Activated T-helper 1 cell treated with anti-CD3 and anti-CD28 coated beads, Interleukin-12 subunit alpha, Interleukin-12 subunit beta, Interleukin-2, Interleukin-4 antibody, amounts not matched to agents 30 ng/mL and 10 ng/mL and 1 ng/mL, durations not matched to agents 14 hours and 24 hours and 36 hours (primary cell): ENCODE measurements at places on chromosomes 7 and 10.

DNA sequence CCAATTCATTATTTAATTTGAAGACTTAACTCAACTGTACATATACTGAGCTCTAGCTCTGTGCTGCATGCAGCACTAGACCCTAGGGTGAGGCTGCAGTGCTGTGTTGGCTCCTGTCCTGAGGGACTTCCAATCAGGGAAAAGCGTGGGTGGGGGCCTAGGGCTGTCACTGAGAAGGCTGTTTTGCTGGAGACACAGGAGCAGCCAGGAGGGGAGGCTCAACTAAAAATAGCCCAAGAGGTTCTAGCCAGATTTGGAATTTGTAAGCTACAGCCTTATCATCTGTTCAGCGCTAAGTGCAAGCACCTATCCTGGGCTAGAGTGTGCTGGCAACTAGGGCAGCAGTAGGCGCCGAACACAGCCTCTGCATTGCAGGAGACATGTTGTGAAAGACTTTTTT lies 121.1 kb downstream of the VWC2 start:
- no peak for DNase-seq

GRCh38 chr10:116287906-116288501 lies 15.0 kb upstream of the GFRA1 start:
- DNase-seq: no peak

- DNase-seq: no peak
These were observed 63.7 kb downstream of the PRSS58 start for GRCh38 chr7:142194201-142194600.

DNA sequence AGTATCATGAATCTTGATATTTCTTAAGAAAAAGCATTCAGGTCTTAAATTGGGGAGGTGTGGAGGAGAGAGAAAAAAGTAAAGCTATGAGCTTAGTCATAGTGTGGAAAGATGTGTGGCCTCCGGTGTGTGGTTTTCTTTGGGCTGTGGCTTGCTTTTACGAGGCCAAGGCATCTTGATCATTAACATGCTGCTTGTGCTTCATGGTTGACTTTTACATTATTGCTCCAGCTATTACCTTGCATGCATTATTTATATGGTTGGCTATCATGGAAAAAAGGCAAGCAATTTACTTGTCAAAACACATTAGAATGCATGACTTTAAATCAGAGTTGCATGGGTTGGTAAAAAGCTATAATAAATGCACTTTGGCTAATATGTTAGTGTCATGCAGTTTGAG lies 300.7 kb upstream of the ADARB2 start:
- DNase-seq: no peak

DNA sequence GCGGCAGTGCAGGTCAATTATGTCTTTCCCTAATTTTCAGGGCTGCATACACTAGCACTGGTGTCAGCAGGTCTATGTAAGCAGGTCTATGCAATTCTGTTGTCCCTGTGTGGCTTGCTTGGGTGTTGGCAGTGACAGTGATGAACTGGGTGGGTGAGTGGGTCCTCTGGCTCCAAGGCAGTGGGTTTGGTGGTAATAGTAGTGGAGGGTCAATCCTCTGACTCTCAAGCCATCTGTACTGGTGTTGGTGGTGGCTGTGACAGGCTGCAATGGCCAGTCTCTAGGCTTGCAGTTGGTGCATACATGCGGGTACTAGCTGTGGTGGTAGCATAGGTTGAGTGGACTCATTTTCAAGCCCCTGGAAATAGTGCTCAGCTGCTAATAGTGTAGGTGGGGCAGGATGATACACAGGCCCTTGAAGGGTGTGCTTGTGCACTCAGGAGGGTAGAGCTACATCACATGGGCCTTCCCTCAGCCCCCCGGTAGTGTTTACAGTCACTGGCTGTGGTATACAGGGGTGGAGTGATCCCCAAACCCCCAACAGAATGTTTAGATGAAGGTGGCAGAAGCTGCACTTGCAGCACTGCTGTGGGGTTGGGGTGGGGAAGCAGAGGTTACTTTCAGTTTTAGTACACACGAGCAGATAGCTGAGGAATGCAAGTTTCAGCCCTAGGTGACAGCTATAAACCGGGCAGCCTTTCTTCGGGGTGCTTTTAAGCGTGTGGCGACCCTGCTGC lies 331.3 kb downstream of the PCDH15 start:
- DNase-seq: no peak

DNA sequence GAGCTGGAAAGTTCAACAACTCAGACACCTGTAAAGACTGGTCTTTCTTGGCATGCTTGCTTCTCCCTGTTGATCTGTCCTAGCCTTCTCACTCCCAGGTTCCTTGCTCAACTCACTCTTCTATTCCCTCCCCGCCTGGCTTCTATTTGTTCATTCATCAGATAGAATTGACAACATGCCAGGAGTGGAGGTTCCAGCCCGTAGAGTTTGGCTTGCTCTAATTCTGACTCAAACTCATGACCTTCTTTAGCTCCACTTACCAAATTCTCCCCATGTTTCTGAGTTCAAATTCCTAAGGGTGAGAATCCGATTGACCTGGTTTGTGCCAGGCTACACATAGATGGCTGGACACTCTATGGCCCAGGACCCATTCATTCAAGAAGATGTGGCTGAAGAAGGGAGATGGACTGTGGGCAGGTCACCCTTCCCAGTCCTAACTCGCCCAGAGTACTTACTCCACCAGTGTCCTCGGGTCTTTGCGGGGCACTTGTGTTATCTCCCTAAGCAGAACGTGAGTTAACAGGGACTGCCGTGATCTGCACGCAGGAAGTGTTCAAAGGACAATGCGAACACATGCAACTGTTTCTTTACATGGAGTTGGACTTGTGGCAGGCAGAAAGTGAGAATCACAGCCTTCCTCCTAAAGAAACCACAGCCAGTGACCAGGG lies 4.0 kb upstream of the TMEM236 start:
- no peak for DNase-seq

GRCh38 chr7:17966706-17967105 lies 26.4 kb upstream of the SNX13 start:
- no peak for DNase-seq

DNA sequence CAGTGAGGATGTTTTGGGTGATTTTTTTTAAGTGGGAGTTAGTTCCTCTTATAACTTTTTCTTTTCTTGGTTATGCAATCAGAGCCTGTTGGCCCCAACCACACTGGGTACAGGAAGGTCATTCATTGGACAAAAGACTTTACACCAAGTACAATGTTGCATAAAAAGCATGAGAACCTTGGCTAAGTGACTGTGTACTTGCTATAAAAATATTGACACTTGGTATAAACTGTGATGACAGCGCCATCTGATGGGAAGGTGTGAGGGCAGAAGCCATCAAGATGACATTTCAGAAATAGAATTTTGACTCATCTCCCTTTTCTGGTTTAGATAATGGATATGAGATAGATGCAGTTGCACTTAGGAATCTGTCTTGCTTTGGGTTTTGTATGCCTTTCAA lies 126.4 kb upstream of the CCDC6 start:
- DNase-seq: no peak

DNA sequence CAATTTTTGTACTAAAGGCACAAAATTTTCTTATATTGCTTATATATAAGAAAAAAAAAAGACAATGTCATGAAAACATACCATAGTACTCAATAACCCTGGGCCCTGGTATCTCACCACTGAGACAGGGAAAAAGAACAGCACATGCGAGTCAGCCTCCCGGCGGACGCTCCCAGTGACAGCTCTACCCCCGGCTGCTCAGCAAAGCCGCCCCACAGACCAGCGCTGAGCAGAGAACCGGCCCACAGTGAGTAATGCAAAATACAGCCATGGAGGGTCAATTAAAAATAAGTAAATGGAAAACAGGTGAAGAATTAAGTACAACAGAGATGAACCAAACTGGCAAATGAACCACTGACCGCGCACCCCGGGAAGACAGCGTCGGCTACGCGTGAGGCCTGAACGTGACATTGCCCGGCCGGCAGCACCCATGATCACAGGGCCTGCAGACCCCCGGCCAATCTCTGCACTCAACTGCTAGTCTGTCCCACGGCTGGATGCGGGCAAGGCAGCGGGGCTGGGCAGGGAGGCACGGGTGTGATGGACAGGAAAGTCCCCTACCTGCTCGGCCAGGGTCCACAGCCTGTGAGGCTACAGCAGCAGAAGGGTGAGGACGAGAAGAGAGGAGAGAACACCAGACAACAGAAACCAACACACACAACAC lies 175.9 kb downstream of the ZMYND11 start:
- no peak for DNase-seq
